ENCODE measurements at places on chromosomes 12 and 14.

DNA sequence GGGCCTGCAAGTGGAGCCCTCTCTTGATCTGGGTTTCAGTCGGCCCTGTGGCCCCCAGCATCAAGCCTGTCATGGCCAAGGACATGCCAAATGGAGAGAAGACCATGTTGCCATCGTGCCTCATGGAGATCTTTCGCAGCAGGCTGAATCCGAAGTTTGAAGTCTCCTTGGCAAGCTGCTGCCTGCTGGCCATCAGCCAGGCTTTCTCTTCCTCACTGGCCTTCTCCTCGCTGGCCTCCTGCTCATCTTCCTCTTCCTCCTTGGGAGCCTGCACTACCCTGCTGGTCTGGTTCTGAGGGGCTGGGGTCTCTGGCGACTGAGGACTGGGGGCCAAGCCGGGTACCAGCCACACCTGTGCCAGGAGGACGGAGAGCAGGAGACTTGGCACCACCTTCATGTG lies 2.9 kb downstream of the SERPINA10 start:
- no peak for DNase-seq

DNA sequence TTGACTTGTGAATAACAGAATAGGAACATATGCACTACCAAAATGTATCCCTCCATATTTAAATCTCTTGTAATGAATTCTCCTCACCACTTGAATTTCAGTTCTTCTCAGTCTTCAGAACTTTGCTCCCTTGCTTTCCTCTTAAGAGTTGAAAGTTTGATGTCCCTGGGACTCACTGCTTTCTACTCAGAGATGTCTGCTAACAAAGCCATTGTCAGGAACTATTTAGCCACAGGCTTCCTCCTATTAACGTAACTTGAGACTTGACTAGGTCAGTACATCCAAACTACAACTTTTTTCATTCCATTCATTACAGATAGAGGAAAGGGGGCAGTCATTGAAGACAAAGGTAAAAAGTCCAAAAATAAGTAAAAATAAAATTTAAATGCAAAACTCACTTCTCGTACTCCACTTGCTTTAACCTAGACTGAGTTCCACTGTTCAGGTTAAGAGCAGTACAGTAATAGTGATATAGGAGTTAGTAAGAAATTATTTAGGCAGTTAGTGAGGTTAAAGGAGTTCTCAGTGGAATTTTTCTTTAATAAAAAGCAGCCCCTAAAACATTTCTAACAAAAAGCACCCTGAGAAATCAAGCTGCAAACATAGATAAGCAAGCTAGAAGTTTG lies 364.2 kb downstream of the SOX5 start:
- DNase-seq, result no peak

DNA sequence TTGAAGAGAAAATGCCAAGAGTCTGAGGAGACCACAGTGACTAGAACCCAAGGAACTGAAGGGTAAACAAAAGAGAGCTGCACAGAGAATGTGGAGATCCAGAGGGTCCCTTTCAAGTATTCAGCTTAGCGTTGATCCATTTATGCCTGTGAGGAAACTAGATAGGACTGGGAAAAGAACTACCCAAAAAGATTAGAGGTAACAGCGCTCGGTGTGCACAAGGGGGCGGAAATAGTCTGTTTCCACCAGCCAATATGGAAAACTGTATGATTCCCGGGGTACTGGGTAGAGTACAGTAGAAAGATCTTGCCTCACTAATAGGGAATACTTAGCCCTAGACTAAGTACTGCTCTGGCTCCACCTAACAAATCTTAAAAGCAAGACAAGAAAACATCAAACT lies 135.5 kb downstream of the DPF3 start:
- no peak for DNase-seq

DNA sequence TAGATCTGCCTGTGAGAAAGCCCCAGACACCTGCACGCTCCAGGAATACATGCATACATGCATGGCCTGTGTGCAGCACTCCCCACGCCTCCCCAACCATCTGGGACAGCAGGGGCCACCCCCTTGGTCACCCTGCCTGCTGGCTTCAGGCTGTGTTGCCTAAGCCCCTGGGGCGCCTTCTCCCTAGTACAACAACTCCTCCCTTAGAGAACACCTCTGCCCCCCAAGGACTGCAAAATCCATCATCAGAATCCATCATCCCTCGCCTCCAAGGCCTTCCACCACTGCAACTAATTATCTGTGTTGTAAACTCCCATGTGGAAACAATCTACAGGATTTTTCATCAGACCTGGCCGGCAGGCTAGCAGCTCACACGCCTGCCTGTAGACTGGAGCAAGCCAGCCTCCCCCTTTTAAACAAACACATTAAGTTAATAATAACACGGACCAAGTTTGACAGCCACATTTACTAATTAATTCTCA lies 36.8 kb downstream of the ZFP36L1 start:
- no peak for DNase-seq

DNA sequence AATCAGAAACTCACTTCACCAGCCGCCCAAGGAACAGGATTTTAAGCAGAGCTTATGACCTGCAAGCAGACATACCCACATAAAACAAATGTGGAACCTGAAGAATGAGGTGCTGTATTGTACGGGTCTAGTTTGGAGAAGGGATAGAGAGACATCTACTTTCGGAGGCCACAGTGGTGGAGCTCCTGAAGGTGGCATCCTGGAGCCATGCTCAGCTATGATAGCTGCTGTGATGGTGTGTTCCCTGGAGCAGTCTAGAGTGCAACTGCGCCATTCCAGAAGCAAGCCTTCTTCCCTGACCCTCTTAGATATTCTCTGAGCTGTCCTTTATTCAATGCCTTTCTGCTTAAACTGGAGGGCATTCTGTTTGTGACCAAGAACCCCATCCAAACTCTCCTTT lies 402.6 kb downstream of the FUT8 start:
- no peak for DNase-seq

DNA sequence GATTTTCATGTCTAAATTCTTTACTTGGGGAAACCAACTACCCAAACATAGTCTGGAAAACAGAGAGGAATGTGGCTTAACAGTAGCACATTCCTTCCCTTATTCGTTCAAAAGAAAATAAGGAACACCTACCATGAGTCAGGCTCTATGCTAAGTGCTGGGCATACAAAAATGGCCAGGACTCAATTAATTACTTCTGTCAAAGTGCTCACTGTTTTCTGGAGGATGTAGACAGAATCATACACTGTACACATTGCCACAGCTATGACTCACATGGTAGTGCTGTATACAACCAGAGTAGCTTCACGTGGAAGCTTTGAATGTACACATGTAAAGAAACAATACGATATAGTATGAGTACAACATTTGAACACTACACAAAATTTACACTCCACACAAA lies 50.1 kb downstream of the SLC25A21 start:
- no peak for DNase-seq

DNA sequence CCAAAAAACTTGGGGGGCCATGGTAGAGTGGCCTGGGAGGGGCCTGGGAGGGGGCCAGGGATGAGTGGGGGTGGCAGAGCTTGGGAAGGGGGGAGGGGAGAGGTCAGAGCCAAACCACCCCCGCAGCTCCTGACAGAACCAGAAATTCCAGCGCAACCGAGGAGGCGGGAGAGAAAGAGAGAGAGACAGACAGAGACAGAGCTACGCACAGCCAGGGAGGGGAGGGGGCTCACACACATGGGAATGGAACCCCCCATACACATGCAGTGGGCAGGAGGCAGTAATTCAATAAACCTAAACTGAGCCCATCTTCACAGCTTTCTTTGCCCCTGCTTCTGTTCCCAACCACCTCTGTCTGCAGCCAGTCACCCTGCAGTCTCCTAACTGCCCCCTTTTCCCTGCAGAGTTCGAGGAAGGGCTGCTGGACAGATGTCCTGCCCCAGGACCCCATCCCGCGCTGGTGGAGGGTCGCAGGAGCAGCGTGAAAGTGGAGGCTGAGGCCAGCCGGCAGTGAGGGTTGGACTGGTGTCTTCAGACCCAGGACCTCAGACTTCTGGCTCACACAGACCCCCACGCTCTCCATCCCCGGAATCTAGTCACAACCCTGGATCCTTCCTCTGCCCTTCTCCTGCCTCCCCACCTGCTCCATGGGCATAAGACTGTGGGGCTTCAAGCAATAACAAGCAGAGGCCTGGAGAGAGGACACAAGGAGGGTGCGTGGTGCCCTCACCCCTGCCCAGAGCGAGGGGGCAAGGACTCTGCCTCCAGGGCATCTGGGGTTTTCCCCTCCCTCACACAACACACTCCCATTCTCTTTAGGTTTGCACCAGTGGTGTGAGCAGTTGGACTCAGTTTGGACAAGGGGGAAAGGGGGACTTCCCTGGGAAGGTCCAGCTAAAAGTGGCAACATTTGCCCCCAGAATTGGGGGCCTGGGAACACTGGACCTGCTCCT lies 5.6 kb downstream of the NAB2 start:
- DNase-seq, result no peak

GRCh38 chr12:56529656-56530055 lies 8.0 kb downstream of the RBMS2 start:
- no peak for DNase-seq

DNA sequence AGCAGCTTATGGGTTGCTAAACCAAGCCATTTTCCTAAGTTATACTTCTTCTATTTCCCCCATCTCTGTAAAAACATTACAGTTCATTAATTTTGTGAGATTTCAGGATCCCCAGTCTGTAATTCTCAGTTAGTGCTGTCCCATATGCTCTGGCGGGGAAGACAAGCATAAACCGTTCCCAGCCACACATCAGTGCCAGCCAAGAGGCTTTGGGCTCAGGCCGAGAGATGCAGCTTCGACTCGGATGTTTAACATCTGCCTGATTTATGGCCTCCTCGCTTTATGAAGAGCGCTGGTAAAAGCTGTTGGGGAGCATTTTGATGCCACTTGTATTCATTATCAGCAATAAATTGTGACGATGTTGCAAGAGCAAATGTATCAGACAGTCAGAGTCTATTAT lies 349.1 kb upstream of the CCDC196 start:
- no peak for DNase-seq

- DNase-seq, result no peak
Measured at GRCh38 chr12:94372461-94372860, 87.2 kb downstream of the CEP83 start.

GRCh38 chr14:38405851-38406635 lies 150.2 kb upstream of the CLEC14A start:
- DNase-seq, result no peak

- DNase-seq, result no peak
Measured at GRCh38 chr12:30755395-30755762, 628 bp upstream of the CAPRIN2 start.

GRCh38 chr12:82872088-82872487 lies 185.4 kb downstream of the TMTC2 start:
- no peak for DNase-seq

DNA sequence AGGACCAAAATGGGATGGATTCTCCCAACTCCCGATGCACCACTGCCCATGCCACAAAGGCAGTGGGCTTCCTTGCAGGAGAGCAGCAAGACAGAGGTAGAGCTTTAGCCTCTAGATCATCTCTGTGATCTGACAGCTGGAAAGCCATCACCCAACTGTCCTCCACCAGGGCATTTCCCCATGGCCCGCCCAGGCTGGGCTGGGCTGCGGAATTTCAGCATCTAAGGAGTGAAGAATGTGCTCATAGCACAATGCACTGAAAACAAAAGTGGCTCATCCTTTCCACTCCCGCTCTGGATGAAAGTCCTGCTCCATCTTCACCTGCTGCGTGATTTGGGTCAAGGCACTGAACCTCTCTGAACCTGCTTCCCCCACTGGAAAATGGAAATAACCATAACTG lies 5.6 kb downstream of the SYNE3 start:
- DNase-seq, result no peak

GRCh38 chr12:25743679-25744215 lies 190.7 kb upstream of the LMNTD1 start:
- DNase-seq, result no peak

DNA sequence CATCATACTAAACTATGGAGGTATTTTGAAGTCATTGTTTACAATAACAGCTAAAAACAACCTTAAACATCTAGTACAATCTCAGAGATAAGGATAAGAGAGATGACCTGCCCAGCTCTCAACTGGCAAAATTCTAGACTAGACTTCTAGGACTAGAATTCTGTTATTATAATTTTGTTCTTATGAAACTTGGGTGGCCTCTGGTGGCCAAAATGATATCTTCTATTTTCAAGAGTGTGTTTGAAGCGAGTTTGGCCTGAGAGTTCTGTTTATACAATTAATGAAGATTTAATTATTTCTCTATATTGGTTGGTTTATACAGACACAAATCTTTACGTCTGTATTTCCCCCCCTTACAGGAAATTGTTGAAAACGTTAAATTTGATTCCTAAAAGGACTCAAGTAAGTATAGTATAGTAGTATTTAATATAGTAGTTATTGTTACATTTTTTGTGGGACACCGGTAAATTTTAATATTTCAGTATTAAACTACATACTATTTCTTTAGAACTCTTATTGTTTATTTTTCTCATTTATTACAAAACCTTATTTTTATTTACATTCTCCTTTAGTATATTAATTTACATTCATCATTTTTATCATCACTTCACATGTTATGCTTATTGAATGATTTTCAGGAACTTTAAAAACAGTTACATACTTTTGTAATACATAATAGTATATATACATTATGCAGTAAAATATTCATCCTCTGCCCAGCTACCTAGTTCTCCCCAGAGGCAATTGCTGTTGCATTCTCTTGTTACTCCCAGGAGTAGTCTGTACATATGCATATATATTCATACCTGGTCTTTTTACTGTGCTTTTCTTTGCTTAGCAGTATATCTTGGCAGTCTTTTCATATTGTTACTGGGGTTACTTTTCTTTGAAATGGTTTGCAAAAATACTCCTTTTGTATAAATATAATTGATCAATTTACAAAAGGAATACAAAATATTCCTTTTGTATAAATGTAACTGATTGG lies 6.6 kb downstream of the PPHLN1 start:
- DNase-seq, result no peak

DNA sequence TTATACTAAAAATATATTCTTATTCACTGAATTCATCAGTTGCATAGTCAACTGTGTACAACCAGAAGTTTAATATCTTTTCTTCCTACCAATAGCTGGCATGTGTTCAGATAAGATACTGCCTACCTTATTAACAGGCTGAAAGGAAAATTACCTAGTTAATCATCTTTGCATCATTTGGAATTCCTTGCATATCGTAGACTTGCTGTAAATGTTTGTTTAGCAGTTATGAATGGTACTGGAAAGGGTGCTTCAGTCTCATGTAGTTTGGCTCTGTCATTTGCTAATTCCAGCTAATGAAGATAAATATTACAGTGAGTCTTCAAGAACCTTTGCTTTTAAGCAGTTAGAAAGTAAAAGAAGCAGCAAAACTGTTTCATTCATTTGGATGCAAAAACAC lies 84.4 kb downstream of the PPHLN1 start:
- no peak for DNase-seq

- DNase-seq, result no peak
Measured at GRCh38 chr14:35959835-35960234, 133.7 kb downstream of the BRMS1L start.

GRCh38 chr12:5643266-5643665 lies 211.4 kb downstream of the NTF3 start:
- DNase-seq, result no peak

- no peak for DNase-seq
Measured at GRCh38 chr14:20601522-20601921, 10.3 kb upstream of the RNASE12 start.

DNA sequence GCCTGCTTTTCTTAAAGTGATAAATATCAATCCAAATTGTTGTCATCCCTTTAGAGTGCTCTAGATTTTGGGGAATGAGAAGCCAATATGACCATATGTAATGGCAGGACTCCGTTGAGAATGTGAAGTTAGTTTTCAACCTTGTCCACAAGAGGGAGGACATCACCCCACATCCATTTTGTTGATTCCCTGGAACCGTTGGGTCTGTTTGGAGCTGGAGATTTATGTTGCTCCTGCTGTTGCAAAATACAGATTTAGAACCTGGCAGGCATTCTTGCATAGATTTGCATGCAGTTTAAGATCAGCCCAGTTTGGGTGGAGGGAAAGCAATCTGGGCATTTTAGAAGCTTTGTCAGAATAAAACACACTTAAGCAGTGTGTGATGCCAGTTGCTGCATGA lies 620.1 kb downstream of the NRXN3 start:
- DNase-seq, result no peak

Measured in SIG-M5 (cell line).